Cortex of kidney (tissue), 1 donor: ENCODE measurements at places on chromosomes 16 and 17.

- DNase-seq: no peak
These were observed 1.0 kb downstream of the MYLK3 start for GRCh38 chr16:46746821-46747776.

DNA sequence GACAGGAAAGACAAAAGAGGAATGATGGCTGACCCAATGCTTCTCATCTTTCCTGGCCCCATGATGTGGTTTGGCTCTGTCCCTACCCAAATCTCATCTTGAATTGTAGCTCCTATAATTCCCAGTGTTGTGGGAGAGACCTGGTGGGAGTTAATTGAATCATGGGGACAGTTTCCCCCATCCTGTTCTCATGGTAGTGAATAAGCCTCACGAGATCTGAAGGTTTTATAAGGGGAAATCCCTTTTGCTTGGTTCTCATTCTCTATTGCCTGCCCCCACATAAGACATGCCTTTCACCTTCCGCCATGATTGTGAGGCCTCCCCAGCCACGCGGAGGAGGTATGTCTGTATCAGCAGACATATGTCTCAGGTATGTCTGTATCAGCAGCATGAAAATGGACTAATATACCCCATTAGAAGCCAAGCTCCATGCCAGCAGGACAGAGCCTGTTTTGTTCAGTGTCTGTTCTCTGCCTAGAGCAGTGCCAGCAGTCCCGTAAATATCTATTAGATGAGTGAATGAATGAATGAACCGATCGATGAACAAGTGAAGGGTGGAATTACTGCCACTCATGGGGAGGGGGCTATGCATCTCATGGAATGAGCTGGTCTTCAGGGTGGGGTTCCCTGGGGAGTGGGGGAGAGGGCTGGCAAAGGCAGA lies 304.4 kb downstream of the SOX9 start:
- DNase-seq: no peak

DNA sequence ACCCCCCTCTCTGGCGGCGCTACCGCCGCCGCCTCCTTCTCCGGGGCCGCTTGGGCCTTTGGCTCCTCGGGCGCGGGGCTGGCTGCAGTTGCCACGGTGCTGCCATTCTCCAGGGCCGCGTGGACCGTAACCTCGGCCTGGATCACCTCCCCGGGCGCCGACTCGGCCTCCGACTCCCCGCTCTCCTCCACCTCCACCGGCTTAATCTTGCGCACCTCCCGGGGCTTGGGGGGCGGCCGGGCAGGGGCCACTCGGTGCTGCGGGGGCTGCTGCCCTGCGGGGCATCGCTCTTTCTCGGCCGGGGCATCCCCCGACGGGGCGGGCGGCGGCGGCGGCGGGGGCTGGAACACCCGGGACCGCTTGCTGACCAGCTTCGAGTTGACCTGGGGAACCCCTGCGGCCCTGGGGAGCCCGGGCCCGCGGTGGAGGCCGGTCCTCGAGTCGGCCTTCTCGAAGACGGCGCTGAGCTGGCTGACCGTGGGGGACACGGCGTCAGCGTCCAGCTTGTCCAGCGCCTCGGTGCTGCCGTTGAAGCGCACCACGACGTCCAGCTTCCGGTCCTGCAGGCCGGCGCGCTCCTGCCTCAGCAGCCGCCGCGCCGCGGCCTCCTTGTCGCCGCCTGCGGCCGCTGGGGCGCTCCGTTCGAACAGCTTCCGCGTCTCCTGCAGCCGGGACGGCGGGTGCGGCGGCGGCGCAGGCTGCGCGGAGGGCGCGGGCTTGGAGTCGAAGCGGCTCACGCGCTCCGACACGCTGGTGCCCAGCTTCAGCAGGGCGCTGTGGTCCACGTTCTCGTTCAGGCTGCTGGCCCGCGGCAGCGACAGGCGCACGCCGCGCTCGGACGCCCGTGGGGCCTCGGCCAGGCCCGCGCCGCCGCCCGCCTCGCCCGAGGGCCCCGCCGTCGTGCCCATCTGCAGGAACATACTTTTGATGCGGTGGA lies 792 bp downstream of the PPP1R9B start:
- DNase-seq: no peak

DNA sequence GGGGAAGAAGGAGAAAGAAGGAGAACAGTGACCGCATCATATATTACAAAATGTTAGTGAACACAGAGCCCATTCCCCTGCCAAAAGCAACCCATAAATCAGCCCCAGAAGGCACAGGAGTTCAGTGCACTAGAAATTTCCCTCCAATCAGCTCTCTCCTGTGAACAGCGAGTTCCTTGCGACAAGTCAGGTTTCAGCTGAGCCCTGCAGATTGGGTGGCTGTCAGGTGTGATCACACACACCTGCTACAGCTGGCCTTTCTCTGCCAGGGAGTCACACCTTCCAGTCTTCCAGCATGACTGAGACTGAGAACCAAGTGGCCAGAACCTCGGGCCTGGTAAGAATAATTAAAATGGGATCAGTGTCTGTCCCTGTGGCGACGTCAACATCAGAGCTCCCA lies 60.2 kb downstream of the SHISA9 start:
- no peak for DNase-seq

DNA sequence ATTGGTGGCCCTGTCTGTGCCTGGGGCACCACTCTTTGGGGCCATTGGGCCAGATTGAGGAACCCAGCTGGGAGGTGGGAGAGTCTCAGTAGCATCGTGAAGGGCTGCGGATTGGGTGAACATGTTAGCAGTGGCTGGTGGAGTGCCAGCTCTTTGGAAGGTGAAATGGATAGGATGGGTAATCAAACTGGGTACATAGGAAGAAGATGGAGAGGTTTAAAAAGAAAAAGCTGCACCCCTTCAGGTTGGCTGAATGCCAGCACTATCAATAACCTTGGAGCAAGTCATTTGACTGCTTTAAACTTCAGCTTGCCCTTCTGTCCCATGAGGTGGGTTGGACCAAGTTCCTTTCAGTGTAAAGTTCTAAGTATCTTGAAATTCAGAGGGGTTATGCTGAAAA lies 95.0 kb downstream of the RPTOR start:
- no peak for DNase-seq

DNA sequence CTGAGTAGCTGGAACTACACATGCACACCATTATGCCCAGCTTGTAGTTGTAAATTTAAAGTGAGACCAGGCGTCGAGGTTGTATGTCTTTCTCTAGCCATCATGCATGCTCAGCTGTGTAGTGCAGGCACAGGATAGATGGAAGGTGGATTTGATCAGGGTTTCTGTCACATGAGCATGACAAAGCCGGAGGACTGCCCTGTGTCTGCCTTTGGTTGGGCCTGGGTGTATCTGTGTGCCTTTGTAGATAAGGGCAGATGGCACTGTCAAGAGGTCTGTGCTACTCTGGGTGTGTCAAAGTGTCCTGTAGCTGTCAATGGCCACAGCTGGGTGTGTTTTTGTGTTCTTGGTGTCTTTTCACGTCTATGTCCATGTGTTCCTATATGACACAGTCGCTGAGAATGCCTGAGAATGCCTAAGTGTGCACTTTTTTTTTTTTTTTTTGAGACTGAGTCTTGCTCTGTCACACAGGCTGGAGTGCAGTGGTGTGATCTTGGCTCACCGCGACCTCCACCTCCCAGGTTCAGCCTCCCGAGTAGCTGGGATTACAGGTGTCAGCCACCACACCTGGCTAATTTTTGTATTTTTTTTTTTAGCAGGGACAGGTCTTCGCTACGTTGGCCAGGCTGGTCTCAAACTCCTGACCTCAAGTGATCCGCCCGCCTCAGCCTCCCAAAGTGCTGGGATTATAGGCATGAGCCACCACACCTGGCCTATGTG lies 4.1 kb upstream of the NAGS start:
- DNase-seq: no peak

DNA sequence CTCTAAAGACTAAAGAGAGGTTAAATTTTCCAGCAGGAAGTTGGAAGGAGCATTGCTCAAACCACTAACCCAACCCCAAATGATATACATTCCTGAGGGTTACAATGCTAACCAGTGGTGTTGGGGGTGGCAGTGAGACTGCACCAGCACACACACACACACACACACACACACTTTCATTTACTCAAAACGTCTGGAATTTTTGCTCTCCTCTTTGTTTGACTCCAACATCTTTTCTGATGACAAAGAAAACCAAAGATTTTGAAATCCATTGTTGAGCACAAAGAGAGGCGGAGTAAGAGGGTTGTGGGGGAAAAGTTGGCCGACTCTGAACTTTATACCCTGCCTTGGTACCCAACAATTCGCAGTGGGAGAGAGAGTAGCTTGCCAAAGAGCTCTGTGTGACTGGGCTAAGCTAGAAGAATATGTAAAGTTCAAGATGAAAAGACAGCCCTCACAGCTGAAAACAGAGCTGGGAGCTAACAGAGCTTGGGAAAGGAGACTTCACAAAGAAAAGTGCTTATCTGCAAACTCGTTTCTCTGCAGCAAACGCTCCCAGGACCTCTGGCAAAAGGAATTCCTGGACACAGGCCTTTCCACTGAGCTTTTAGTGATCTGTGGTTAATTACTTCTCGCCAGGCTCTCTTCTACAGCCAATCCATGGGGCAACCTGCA lies 426.0 kb upstream of the CDH11 start:
- DNase-seq: no peak

GRCh38 chr16:81669473-81670350 lies 109.4 kb upstream of the PLCG2 start:
- DNase-seq: no peak

GRCh38 chr16:65728167-65728566 lies 606.3 kb upstream of the CDH11 start:
- no peak for DNase-seq
